ENCODE measurements at places on chromosomes 5 and 9.
A peak's percentile ranks its signal among the peaks of the same experiment; 100 is the strongest.

- DNase-seq = no peak
These were observed 108.7 kb downstream of the IRX2 start for GRCh38 chr5:2642684-2643345.

GRCh38 chr5:35815089-35815936 lies 41.4 kb upstream of the IL7R start:
- DNase-seq = no peak

GRCh38 chr5:134948911-134949310 lies 18.8 kb upstream of the CATSPER3 start:
- no peak for DNase-seq

DNA sequence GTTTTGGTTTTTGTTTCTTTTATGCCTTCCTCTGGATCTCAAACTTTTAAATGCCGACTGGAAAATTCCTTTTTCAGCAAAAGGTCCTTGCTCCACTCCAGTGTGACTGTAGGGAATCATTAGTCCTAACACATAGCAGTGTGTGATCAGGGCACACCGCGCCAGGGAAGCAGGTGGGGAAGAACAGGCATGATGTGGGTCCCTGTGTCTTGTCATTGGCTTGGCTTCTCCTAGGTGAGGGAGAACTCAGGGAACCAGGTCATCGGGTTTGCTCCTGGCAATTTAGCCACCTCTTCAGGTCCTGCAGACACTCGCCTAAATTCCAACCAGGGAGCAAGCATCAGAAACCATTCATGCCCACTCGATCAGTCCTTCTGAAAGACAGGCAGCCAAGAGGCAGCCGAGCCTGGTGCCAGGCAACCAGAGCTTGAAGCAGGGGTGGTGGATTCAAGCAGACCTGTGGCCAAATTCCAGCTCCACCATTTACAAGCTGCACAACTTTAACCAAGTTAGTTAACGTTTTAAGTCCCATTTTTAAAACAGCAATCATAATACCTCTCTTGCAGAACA lies 514.2 kb downstream of the BNC2 start:
- DNase-seq = no peak

DNA sequence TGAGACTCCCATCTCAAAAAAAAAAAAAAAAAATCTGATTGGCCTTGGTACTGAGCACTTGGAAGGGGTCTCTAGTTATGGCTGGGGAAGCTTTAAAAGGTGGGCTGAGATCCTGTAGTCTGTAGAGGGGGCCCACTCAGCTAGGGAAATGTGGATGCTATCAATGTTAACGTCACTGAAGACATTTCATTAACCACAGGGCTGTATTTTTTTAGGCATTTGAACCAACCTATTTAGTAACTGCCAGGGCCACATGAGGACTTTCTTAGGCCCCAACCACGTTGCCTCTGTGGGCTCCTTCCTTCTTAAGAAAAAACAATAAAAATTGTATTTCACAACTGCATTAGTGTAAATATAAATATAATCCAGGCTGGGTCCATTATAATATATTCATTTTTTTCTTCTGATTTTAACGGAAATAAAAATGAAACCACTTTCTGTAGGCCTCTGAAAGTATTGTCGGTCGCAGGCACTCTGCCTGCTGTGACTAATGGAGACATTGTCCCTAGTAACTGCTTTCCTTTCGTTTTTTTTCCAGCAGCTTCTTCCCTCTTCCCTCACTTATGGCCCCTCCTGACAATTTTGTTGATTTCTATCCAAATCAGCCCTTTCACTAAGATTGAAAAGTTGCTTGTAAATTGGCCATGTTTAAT lies 71.6 kb downstream of the GCNT1 start:
- DNase-seq = no peak

DNA sequence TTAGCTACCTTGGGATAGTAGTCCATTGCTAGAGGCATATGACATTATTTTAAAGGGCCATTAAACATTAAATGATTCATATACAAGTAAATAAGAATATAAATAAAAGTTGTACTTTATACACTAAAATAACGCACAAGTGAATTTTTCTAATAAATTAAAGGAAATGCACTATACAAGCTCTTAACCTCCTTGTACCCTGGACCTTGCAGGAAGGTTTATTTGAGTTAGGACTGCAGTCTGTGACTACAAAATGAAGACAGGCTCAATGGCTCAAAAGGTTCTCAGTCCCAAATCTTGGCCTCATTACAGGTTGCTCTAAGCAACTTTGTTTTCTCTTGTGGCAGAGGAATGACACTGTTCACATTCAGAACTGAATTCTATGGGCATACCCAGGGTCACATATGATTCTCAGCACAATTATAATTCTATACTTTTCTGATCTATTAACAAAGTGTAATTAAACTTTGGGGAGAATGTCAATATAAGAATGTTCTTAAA lies 34.4 kb downstream of the FEM1C start:
- no peak for DNase-seq

- DNase-seq = peak; percentile 70
These were observed 2.5 kb upstream of the SEC16A start for GRCh38 chr9:136485049-136486045.

DNA sequence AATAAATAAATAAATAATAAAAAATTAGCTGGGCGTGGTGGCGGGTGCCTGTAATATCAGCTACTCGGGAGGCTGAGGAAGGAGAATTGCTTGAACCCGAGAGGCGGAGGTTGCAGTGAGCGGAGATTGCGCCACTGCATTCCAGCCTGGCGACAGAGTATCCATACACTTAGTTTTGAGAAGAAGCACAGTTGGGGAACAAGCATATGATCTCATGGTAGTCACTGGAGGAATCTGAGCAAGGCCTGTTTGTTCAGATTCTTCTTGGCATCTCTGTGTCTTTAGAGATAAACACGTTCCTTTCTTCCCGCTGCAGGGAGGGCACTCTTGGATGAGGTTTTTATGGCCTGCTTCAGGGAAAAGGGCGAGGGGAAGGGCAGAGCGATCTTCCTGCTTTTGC lies 15.6 kb upstream of the DENND1A start:
- DNase-seq = no peak

- no peak for DNase-seq
These were observed 23.4 kb downstream of the HRH2 start for GRCh38 chr5:175681045-175681967.

DNA sequence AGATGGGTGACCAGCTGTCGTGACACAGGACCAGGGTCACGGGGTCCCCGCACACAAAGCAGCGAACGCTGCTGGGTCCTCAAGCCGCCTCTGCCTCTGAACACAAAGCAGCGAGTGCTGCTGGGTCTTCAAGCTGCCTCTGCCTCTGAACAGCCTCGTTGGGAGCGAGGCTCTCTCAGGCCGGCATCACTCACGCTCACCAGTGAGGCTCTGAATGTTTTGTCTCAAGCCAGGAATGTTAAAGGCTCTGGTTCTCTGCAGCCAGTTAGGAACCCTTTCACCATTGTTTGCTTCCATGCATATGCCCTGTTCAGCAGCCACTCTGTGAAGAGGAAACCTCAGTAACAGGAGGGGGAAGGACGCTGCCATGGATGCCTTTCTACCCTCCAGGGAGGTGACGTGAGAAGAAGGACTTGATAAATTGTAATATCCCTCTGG lies 82.7 kb upstream of the TAF11L2 start:
- DNase-seq = no peak

All from stimulated activated CD8-positive, alpha-beta memory T cell treated with anti-CD3 and anti-CD28 coated beads, Interleukin-4, amount 100 ng/mL, for 1 hour (primary cell).